Naive thymus-derived CD8-positive, alpha-beta T cell (primary cell): ENCODE measurements at places on chromosomes 1 and 21. TPM values are rescaled to one million over a fixed set of nuclear protein-coding genes. Genes with fewer than 3 reads are reported as not detected.
A peak's percentile ranks its signal among the peaks of the same experiment; 100 is the strongest.

DNA sequence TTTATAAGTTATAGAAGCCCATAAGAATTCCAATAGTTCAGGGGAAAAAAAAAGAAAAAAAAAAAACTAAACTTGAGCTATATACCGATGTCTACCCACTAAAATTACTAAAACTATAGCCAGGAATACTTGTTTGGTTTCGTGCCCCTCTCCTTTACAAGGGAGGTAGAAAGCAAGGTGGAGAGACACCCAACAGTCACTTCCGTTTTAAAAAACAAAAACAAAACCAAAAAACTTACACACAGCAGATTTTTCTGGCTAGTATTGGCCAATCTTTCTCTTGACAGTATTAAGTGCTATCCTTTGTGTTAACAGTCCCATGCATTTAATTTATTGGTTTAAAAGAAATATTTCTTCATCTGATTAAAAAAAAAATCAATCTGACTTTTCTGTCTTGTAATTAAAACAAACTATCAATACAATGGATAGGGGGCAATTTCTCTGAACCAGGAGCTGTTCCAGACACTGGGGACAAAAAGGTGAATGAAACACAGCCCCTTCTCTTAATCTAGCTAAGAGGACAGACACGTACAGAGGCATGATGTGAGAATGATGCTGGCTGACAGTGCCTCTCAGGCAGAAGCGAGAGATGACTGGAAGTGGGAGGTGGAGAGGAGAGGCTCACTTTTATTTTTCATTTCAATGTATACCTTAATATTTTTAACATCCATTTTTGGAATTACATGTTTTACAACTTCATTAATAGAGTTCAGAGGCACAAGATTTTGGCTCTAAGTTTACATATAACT lies 214.8 kb downstream of the RERE start:
- no peak for DNase-seq
- no peaks in the 10 kb centered on the region for H3K27me3 ChIP-seq
- H3K4me3 ChIP-seq, result peak overlapping the region; percentile 40
- H3K27ac ChIP-seq, result peak overlapping the region; percentile 15
- H3K4me1 ChIP-seq, result peaks cover 47% of the 10 kb centered on the region

GRCh38 chr21:32348604-32349332 lies 44.0 kb downstream of the URB1 start:
- no peak overlapping the region for H3K4me3 ChIP-seq
- DNase-seq, result no peak
- peaks cover 2% of the 10 kb centered on the region for H3K4me1 ChIP-seq
- H3K36me3 ChIP-seq, result peaks cover 18% of the 10 kb centered on the region

- peaks cover 19% of the 10 kb centered on the region for H3K4me1 ChIP-seq
- no peak within 1 kb of the TSS for H3K27ac ChIP-seq
- no peak for DNase-seq
- no peaks in the 10 kb centered on the region for H3K36me3 ChIP-seq
These were observed at the start of gene HES3 for GRCh38 chr1:6243993-6244392. Gene HES3 (plus strand): TSS chr1:6244179. CDS start chr1:6244366, 187 bp downstream.

GRCh38 chr1:205171369-205171768 lies 40.1 kb downstream of the DSTYK start:
- peak overlapping the region; percentile 63 for H3K4me3 ChIP-seq
- peaks cover 18% of the 10 kb centered on the region for H3K36me3 ChIP-seq
- no peaks in the 10 kb centered on the region for H3K27me3 ChIP-seq
- DNase-seq, result no peak

PTPN22 gene
- 27.3 TPM for total RNA-seq

- peaks cover 14% of the 10 kb centered on the region for H3K36me3 ChIP-seq
- DNase-seq, result no peak
- no peaks in the 10 kb centered on the region for H3K4me1 ChIP-seq
- no peak overlapping the region for H3K27ac ChIP-seq
These were observed 40.8 kb upstream of the C1orf174 start for GRCh38 chr1:3940754-3941345.

CHI3L1 gene
- total RNA-seq, result not detected
